ENCODE measurements at places on chromosomes 12 and 14.

DNA sequence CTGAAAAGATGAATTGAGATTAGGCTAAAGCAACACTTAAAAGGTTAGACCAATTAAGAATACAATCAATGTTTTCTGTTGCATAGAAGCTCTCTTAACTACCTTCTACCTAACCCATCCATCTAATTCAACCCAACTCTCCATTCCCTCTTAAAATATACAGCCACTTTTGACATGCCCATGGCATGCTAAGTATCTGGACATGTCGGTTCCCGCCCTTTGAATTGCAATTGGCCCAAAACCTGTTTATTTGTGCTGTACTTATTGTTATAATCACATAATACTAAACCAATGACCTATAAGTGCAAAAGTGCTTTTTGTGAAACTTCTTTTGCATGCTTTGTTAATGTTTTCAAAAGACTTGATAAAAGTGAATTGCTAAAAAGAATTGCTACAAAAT is 37.6 kb upstream of the APPL2 start:
- DNase-seq, result no peak

DNA sequence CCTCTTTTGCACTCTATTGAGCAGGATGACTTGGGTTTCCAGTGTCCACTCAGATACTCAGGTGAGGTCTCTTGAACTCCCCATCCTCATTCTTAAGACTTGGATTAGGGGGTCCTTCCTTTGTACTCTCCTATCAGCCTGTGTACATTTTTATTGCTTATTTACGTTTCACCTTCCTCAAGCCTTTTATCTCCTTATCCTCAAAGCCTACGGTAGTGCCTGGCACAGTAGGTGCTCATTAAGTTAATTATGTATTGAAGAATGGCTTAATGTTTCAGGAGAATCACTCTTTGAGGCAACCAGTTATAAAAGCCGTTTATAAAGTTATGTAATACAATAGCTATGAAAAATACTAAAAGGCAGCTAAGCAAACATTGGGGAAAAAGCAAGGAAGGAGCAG is 315.7 kb downstream of the NPAS3 start:
- no peak for DNase-seq

DNA sequence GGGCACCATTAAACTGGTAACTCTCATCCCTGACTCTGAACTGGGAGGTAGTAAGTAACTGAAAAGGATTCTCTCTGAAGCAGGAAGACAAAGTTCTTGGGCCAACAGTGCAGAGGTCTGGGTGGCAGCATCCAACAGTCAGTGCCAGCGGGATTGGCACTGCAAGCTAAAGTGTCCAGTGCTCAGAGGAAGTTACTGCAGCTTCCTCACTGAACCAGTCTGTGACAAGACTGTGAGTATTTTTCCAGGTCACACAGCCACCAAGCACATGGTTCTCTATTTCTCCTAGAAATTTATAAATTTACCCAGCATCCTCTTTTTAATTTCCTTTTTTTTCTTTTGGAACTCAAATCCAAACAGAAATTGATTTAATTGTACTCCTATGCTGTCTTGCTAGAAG is 81.6 kb upstream of the FAR2 start:
- DNase-seq, result no peak

GRCh38 chr14:63573581-63573980 is 30.4 kb upstream of the PPP2R5E start:
- DNase-seq, result no peak

All from stimulated activated CD4-positive, alpha-beta T cell treated with anti-CD3 and anti-CD28 coated beads, Interleukin-1b, Interleukin-23, amount 100 ng/mL, for 1 hour (primary cell).